Subcutaneous adipose tissue (tissue), 4 donors: ENCODE measurements at places on chromosomes 4 and X. TPM values are rescaled to one million over a fixed set of nuclear protein-coding genes. Genes with fewer than 3 reads are reported as not detected.

Gene SMIM10
- total RNA-seq: 10.4 TPM

Gene PRR32
- total RNA-seq: not detected

Gene SYP
- total RNA-seq: 0.94 TPM

Gene GATA1
- total RNA-seq: 0.34 TPM
